Smooth muscle cell of the brain vasculature (primary cell): ENCODE measurements at places on chromosomes 7 and 10.
A peak's percentile ranks its signal among the peaks of the same experiment; 100 is the strongest.

GRCh38 chr10:45040921-45041542 lies 40.3 kb downstream of the ZNF22 start:
- no peak for DNase-seq

DNA sequence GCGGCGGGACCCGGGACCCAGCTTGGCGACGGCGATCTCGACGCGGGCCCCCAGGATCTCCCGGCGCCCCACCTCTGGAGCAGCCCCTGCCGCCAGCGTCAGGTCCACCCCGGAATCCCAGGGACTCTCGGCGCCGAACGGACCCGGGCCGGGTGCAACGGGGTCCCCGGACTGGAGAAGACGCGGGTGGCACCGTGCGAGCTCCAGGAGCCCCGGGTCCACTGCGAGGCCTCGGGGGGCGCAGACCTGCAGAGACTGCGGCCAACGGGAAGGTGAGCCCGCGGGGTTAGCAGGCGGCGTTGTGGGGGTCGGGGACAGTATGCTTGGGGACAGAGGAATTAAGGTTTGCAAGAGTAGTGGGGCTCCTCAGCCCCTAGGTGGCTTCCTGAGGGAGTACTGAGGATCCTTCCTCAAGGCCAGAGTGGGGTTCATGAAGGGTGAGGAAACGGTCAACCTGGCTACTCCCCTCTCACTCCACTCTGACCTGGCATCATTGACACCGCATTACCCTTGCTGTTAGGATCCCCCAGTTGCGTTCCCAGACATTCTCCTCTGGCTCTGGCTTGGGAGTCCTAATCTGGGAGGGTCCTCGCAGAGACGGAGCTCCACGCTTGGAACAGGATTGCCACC lies 353 bp downstream of the EPHB6 start:
- DNase-seq = no peak

DNA sequence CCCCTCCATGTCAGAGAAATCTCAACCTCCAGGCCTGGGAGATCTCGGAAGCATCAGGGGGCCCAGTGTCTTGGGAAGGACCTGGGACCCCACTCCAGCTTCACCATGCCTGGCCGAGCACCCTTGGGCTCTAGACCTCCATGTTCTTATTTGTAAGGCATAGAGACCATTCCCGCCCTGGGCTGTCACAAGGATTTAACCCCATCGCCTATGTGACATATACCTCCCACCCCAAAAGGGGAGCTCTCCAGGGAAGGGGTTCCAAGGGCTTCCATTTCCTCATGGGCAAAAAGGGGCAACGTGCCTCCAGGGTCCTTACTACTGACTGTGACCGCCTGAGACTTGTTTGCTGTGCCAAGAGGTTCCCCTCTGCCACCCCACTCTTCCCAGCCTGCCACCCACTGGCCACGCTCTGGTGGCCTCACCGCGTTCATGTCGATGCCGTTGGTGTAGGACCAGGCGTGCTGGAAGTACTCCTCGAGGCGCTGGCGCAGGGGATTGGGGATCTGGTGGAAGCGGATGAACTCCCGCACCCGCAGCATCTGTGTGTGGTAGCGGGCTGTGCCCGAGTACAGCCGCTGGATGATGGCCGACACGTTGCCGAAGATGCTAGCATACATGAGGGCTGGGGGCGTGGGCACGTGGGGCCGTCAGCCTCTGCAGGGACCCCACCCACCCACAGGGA lies 27.5 kb downstream of the KCNH2 start:
- no peak for DNase-seq

GRCh38 chr10:104350127-104350635 lies 3.5 kb upstream of the CFAP58 start:
- no peak for DNase-seq

DNA sequence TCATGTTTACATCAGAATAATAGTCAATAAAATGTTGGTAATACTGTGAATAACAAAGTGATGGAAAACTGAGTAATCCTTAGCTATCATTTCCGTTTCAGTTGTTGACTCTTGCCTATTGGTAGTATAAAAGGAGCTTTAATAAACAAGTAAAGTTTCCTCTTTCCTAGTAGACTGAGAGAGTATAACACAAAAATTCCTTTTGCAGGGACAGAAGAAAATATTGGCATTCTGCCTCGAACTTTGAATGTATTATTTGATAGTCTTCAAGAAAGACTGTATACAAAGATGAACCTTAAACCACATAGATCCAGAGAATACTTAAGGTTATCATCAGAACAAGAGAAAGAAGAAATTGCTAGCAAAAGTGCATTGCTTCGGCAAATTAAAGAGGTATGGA lies 9.4 kb downstream of the KIF20B start:
- no peak for DNase-seq

- DNase-seq = no peak
These were observed 36.4 kb downstream of the CYP17A1 start for GRCh38 chr10:102800611-102801335.

- DNase-seq = no peak
These were observed 219.6 kb upstream of the GPR26 start for GRCh38 chr10:123446449-123447156.

DNA sequence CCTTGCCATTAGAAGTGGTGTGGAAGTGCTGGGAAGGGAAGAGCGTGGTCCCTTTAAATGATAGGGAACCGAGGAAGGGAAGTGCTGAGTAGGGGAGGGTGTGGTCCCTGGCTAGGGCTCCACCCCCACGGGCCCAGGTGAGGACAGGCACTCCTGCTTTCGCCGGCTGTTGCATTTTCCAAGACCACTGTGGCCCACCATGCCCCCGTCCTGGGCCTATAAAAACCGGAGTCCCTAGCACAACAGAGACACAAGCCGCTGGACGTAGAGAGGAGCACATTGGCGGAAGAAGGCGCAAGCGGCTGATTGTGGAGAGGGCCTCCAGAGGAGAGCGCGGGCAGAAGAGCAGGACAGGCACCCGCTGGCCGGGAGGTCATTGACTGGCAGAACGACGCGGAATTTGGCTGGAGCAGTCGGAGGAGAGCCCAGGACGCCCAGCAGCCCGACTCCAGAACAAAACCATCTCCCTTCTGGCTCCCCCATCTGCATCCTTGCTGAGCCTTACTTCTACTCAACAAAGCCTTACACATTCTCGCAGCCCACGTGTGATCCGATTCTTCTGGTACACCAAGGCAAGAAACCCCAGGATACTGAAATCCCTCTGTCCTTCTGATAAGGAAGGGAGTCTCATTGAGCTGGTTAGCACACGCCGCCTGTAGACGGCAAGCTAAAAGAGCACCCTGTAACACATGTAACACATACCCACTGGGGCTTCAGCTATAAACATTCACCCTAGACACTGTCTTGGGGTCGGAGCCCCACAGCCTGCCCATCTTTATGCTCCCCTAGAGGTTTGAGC lies 146.2 kb upstream of the LYZL1 start:
- DNase-seq = no peak

- DNase-seq = no peak
These were observed 806.5 kb downstream of the PHTF2 start for GRCh38 chr7:78605119-78605518.

- DNase-seq = no peak
These were observed 40.5 kb upstream of the ADO start for GRCh38 chr10:62764011-62764410.

DNA sequence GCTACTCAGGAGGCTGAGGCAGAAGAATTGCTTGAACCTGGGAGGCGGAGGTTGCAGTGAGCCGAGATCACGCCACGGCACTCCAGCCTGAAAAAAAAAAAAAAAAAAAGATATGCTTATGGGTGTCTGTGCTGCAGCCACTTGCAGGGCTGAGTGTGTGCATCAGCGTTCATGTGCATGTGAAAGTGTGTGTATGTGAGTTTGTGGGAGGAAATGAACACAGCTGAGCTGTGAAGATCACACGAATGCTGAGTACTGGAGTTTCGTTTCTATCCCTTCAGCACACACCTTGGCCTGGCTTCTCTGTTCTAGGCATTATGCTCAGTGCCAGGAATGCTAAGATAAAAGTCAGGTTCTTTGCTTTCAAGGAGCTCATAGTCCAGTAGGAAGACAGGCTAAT lies 12.0 kb upstream of the SVOPL start:
- no peak for DNase-seq

- DNase-seq = no peak
These were observed 6.0 kb downstream of the CCDC186 start for GRCh38 chr10:114167985-114168384.

GRCh38 chr7:104126411-104126841 lies 81.4 kb downstream of the ORC5 start:
- DNase-seq = peak; percentile 54

DNA sequence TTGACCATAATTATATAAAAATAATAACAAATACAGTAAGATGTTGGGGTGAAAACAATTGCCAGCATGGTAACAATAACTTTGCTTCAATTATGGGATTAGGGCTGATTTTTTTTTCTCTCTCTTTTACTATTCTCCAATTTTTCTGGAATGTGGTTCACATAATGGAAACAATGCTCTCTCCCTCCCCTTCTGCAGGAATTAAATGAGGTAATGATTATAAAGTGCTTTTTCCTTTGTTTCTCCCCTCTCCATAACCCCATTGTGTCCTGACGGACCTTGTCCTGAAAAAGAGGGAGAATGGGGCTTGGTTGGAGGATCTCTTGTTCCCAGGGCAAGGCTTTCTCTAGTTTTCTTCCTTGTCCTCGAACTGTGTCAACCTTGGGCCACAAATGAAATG lies 234.0 kb upstream of the ZNF32 start:
- DNase-seq = no peak

- no peak for DNase-seq
These were observed 176.7 kb downstream of the GPAM start for GRCh38 chr10:112006831-112007230.

DNA sequence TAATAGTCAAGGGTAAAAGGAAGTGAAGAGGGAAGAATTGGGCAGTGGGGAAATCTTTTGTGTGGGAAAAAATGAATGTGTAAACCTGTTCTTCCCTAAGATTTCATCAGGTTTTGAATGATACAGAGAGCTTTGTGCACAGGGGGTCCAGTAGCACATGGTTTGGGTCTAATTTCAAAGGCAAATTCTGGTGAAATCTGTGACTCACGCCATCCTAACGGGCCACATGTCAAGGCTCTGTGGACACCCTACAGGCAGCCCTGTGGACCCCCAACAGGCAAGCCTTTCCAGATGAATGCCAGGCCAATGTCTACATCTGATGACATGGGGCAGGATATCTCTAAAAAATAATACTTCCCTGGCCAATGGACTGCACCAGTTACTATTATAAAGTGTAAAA lies 309.8 kb downstream of the PARD3 start:
- DNase-seq = peak; percentile 73

DNA sequence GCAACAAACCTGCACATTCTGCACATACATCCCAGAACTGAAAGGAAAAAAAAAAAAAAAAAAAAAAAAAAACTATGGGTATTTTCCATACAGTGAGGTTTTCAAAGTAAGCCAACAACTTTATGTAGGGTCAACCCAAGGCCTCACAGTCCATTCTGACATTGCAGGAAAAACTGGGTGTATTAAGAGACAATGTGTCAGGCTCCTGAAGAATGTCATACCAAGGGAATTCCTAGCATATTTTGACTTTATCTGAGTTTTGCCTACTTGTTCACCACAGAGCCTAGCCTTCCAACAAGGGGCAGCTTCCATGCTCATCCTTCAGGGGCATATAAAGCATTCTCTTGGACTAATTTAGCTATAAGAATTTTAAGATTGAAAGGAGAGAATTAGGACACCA lies 368.9 kb downstream of the PLXDC2 start:
- no peak for DNase-seq

- DNase-seq = no peak
These were observed 37.7 kb upstream of the MINDY3 start for GRCh38 chr10:15898046-15898445.

GRCh38 chr10:3803295-3803926 lies 18.4 kb upstream of the KLF6 start:
- DNase-seq = no peak

- DNase-seq = no peak
These were observed 147.2 kb upstream of the RHEB start for GRCh38 chr7:151666886-151667285.

GRCh38 chr7:2864999-2865670 lies 21.0 kb upstream of the GNA12 start:
- no peak for DNase-seq

DNA sequence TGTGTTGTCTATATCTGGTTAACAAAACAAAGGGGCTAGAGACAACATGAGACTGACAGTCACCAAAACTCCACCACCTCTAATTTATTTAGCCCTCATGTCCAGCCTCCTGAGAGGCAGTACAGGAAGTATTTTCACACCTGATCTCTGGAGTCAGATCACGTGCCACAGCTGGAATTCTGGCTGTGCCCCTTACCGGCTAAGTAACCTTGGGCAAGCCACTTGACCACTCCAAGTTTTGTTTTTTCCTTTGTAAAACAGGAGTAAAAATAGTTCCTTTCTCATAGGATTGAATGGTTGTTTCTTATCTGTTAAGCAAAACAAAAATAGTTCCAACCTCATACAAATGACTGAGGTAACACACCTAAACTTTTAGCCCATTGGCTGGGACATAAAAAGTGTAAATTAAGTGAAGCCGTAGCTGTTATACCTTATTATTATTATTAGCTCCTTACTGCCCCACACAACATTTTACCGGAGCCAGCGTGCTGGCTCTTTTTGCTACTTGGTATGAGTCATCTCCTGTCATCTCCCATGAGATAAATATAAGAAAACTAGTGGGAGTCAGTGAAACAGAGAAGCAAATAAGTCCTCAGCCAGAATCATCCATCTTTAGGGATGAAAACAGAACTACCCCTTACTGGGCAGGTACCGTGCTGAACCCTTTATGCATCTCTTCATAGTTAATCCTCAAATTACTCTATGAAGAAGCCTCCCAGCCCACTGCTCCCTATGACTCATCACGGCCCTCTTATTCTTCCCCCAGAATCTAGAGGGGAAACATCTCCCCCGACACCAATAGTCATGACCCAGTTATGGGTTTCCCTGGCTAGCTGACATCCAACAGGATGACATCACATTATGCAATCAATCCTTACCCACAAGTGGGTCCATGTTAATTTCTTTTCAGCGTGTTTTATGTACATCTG lies 44.9 kb downstream of the PPP1R3C start:
- DNase-seq = no peak

GRCh38 chr10:49177391-49178355 lies 10.5 kb downstream of the TMEM273 start:
- no peak for DNase-seq

DNA sequence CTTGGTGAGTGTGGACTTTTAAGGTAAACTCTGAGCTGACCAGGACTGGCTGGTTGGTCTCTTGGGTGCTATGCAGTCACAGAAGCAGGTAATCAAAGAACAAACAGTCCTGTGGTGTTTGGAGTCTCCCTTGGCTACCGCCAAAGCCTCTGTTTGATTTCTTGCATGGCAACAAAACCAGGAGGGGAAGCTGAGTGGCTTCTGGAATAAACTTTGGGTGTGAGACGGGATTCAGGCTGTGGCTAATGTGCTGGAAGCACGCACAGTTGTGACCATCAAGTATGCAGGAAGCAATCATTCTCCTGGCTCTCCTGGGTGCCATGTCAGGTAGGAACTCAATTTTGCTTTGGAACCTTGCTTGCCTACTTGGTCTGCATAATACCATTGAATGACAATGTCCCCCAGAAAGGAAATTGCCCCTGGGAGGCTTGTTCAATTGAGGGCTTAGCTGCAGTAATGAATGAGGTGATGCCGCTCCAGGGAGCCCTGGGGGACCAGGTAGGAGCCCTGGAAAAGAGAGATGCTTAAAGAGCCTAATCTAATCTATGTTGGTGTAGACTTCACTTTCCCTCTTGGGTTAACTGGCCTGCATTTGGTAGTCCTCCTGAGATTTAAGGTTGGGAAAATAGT lies at the start of gene CDHR3:
TSS of gene CDHR3 (plus strand) at position 227 of the 630 bp plus-strand sequence. CDS start at position 282, 55 bp downstream.
- no peak for DNase-seq
